HS-5 (cell line): ENCODE measurements at places on chromosomes 1 and 21.

DNA sequence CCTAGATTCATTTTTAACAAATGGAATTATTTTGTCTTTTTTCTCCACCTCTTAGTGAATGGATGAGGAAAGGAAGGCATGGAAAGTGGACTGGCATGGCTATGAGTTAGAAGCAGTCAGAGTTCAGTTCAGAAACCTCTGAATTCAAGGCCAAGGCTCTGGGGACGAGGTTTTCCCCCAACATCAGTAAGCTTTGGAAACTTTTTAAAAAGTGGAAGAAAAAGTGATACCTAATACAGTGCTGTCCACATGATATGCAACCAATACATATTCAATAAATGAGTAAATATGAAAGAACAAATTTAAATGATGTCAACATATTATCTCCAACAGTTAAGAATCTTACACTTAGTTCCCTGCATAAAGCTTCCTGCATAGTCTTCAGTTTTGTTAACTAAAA, 204.7 kb downstream of the HLX start:
- no peak for DNase-seq

- no peak for DNase-seq
These were observed 27.7 kb upstream of the PDXK start for GRCh38 chr21:43691086-43691795.

DNA sequence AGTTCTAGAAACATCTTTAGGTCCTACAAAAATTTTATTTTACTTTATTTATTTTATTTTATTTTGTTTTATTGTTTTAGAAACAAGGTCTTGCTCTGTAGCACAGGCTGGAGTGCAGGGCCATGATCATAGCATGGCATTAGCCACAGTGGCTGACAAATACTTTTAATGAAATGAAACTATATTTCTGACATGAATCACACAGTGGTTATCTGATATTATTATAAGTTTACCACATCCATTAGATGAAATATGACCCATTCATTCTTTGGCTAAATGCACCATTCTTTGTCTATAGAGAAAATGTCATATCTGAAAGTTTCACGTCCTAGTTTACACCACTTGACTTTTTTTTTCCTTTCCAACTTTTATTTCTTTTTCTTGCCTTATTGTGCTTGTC, 613.4 kb upstream of the ADAMTS5 start:
- no peak for DNase-seq

DNA sequence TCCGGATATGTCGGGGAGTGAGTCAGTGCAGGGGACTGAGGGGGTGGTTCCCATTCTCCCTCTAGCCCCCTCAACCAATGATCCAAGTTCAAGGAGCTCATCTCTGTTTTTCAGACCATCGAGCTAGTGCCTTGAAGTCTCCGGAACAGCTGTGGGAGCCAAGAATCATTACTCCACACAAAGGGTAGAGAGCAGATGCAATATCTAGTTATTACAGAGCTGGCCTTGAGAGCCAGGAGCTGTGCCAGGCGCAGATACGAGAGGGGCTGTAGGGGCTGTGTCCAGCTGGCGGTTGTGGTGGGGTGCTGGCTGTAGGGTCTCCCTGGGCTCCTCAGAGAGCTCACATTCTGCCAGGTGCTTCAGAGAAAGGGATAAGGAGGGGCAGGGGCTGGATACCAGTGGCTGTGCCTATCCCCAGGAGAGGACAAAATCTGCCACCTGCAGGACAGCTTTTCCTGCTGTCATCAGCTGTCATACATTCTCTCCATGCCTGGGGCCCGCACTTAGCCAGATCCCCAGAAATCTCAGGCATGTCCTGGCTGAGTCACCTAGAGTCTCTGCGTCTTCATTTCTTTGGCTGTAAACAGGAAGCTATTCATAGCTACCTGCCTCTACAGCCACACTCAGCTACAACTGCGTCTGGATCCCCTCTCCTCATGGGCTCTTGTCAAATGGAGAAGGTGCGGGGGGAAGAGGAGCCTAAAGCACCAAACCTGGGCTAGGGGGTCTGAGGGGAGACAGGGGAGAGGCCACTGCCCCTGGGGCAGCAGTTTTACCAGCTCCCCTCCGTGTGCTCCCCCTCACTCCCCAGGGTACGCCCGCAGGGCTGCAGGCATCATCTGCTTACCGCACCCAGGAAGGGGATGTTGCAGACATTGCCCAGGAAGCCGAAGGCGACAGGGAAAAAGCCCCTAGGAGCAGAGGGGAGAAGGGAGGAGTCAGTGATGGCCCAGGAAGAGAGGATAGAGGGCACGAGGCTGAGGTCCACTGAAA, 2.4 kb upstream of the KISS1 start:
- DNase-seq, result peak; percentile 56

GRCh38 chr1:25971066-25971810, 26.6 kb downstream of the PAFAH2 start:
- no peak for DNase-seq

DNA sequence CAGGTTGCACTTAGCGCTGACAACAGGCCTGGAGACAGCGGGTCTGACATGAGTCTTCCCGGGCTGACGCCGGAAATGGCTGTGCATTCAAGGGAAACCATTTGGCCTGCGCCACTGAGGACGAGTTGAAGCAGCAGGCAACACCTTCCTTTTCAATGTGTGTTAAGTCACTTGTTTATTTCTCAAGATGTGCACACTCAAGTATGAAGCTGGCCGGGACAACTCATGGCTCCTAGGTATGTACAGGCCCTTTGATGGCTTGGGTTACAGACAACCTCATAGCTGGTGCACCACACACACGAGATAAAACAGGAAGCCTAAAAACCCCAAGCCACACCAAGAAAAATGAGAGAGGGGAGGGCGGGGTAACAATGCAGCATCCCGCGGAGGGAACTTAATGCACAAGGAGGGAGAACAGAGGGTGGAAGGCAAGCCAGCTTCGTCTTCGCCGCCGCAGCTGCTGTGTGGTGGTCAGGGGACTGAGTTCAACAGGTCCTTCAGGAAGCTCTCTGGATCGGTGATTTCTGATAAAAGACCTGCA, 118.0 kb upstream of the IFFO2 start:
- no peak for DNase-seq

- no peak for DNase-seq
These were observed 11.1 kb upstream of the PDE9A start for GRCh38 chr21:42642219-42642745.

DNA sequence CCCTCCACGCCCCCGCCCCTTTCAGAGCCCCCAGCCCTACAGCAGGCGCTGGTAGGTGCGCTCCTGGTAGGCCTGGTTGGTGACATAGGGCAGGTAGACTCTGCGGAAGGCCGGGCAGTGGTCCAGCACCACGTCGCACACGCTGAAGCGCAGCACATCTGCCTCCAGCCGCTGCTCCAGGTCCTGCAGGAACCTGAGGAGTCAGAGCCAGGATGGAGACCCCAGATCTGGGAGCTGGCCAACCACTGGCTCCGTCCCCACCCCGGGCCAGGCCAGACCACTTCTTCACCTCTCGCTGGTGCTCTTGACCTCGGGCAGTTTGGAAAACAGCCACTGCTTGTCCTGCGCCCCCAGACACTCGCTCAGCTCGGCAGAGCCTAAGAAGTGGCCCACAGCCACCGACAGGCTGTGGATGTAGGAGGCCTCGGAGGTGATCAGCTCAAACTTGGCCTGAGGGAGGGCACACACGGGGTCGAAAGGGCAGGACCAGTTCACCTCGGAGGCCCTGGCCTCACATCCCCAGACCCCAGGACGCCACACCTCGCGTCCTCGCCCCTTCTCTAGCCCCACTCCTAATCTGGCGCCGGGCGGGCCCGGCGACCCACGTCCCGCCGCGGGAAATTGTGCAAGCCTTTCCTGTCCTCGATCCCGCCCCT, 6.4 kb downstream of the ARHGEF19 start:
- DNase-seq, result no peak

GRCh38 chr1:170365331-170365730, 166.6 kb upstream of the GORAB start:
- DNase-seq, result no peak

DNA sequence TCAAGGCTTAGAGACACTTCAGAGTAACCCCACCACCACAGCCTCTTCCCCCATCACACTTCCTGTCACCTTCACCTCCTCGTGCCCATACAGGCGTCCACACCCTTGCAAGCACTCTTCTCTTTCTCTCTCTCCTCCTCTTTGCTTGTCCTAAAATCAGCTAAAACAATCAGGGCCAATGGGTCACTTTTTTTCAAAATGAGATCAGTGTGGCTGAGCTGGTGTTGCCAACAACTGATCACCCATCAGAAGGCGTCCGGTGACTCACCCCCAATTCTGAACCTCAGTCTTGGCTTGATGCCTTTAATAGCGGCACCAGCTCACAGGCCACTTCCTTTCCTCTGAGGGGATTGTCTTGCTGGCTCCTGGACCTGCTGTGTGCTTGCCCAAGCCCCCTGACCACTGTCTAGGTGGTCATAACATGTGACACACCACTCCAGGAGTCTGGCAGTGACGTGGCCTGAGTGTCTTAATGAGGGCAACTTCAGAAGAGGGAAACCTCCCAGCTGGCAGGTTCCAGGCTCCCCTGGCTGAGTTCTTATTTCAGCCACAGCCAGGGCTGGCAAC, 1.6 kb downstream of the DRAXIN start:
- peak; percentile 87 for DNase-seq

DNA sequence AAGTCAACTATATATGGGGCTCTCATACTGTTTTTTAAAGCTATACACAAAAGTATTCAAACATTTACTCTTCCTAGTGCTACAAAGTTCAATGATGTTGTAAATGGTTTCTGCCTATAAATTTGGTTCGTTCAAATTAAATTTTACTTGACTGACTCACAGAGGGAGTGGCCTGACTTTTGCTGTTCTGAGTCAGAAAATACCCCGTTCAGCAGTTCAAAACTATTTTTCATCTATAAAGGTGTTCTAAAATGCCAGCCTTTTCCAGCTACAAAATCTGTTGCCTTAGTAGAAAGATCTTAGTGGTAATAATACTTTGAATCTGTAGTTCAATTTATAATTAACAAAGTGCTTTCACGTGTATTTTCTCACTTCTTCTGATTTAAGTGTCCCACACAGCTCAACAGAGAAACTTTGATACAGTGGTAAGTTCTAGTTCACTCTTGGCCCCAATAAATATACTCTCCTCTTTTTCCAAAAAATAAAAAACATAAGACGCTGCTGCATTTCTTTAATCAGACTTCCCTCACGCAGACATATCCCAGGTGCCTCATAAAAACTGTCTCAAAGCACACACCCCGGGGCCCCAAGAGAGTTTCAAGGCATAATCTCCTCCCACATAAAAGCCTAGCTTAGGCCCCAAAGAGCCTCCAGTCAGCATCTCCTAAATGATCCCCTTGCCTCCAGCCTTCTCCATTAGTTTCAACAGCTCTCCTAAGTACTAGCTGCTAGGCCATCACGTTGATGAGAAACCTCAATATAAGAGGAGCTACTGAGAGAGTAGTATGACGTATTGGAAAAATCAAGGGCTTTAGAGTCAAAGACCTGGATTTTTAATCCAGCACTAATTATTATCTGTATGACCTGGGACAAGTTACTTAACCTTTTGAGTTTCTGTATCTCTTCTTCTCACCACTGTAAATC, 3.2 kb downstream of the PTP4A2 start:
- DNase-seq, result peak; percentile 53

GRCh38 chr1:91791691-91792488, 94.1 kb downstream of the TGFBR3 start:
- no peak for DNase-seq

DNA sequence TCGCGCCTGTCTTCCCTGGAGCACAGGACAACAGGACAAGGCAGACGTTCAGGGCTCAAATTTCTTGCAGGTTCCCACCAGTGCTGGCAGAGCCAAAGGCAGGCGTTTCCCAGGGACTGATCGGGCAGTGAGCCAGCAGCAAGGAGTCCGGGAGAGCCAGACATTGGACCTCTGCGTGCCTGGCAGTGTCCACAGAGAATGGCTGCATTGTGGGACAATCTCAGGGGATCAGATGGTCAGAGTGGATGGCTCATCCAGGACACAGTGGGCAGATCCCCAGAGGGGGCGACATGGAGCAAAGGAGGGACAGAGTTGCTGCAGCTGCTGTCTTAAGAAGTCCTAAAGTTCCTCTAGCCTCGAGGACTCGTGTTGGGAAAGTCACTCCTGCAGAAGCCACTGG, 4.6 kb downstream of the TMEM63A start:
- DNase-seq, result no peak

GRCh38 chr1:213457186-213457585, 406.1 kb downstream of the RPS6KC1 start:
- DNase-seq, result no peak

DNA sequence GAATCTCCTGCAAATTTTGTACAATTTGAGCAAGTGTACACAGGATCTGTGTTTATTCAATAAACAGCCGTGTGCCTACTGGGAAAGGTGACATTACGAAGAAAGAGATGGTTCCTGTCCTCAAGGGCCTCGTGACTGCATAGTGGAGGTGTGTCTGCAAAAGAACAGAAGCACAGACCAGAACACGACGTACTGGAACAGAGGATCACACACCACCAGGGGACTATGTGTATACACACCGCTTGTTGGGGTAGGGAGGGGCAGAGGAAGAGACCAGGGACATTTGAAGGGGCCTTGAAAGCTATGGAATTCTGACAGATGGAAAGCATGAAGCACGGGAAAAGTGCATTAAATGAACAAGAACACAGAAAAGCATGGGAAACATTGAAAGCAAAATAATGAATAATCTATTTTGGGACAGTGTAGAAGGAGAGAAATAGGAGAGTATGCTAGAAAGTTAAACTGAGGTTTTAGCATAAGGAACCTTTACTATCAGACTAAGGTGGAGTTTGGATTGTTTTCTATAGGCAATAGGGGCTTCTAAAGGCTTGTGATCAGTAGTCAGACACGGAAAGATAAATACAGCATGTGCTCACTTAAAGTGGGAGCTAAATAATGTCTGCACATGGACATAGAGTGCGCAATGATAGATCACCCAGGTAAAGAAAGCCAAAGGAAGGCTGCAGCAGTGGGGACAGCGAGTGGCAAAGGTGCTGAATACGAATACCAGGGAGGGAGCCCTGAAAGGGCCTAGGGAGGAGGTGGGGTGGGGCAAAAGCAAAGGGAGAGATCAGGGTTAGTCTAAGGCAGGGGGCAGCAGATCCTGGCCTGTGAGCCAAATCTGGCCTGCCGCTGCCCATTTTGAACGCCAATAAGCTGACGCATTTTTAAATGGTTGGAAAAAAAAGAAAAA, 11.0 kb downstream of the JAK1 start:
- no peak for DNase-seq

GRCh38 chr1:17192394-17193221, 12.3 kb upstream of the PADI1 start:
- no peak for DNase-seq

GRCh38 chr1:15362096-15362736, 47.5 kb upstream of the EFHD2 start:
- no peak for DNase-seq

DNA sequence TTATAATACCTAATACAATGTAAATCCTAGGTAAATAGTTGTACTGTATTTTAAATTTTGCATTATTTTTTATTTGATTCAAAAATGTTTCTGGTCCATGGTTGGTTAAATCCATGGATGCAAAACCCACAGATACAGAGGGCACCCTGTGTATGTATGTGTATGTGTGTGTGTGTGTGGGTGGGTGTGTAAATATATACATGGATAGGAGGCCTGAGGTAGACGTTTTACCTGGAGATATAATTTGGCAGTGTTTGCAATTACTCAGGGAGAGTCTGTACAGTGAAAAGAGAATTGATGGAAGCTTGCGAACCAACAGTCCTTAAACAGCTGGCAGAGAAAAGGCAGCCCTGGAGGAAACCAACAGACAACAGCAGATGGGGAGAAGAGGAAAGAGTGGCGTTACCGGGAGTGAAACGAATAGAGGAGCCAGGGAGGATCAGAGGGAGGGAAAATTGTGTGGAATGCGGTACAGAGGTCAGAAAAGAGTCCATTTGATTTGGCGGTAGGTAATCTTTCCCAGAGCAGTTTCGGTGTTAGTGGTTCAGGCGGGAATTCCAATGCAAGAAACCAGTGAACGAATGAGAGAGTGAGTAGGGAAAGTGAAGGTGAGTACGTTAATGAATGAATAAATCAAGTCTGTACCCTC, 47.9 kb upstream of the NBL1 start:
- no peak for DNase-seq

- DNase-seq, result no peak
These were observed at the start of gene NPPA for GRCh38 chr1:11847667-11848372. NPPA (minus strand) TSS chr1:11847783; CDS start chr1:11847684, 99 bp downstream.
